ENCODE measurements at places on chromosomes 5 and 9.

DNA sequence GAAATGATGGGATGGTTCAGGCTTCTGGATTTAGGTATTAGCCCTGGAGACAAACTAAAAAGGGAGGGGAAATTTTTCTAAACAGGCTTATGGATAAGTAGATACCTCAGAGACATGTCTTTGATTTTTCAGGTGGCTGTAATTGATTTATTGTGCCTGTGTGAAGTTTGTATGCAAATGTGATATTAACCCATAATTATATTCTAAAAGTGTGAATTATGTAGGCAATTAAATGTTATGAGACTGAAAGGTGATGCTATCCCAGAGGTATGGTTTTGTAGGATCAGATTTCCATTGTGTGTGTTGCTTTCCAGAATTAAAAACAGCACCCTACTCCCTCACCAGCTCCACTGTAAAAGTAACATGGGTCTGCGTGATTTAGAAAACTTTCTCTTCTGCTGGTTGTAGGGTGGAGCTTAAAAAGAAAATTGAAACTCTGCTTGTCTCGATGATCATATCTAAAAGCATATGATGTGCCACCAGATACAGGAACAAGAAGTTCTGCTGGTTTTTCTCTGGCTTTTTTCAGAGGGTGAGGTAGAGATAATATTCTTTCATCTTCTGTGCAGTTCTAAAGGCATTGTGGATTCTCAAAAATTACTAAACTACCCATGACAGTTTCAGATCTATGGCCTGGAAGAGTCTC lies 71.8 kb upstream of the TAF11L2 start:
- no peak for DNase-seq

DNA sequence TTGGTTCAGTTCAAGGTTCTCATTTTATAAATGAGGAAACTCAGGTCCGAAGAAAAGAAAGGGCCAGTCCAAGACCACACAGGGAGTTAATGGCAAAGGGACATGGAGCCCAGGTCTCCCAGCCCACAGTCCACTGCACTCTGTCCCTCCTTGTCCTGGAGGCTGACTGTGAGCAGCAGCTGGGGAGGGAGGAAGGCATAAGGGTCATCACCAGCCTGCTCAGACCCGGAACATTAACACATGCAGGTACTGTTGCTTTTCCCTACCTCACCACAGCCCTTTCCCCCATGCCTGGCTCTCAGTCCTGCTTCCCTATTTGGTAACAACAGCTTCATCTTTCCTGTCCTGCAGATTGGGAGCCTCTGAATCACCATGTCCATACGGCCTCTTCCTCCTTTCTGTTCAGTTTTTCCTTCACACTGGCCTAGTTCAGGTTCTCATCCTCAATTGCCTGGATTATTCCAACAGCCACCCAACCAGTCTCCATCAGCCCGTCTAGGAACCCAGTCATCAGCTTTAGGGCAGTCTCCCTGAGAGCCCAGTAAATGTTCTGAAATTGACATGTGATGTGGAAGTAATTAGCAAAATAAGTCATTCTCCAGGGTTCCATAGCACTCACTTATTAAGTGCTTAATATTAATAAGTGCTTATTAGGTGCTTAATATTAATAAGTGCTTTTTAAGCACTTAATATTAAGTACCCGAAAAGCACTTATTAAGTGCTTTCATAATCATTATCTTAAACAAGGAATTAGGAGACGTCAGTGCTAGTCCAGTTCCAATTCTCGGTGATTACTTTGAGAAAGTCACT lies 4.3 kb downstream of the GPX3 start:
- no peak for DNase-seq

GRCh38 chr5:84564321-84565075 lies 179.8 kb upstream of the EDIL3 start:
- no peak for DNase-seq

DNA sequence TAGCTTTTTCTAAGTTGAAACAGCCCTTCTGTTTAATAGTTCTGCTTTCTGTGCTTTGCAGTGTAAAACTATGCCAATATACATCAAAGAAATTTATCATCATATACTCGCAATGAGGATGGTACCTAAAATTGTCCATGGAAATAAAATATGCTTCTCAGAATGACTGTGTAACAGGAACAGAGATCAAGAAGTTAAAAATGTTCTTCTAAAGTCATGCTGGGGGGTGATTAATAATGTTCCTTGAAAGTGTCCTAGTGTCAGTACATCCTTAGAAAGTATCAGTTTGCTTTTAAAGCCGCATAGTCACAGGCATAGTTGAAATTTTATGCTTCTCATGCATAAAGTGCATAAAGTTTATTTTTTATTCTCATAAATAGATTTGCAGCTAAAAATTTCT lies 4.0 kb upstream of the LRRC70 start:
- no peak for DNase-seq

- DNase-seq, result no peak
Observed at GRCh38 chr5:82975812-82976211, 101.4 kb downstream of the TMEM167A start.

Measured in neural progenitor cell (in vitro differentiated cells).